Inflammatory macrophage treated with lipopolysaccharide for 1 hour (primary cell): ENCODE measurements at places on chromosomes 6 and 20.
A peak's percentile ranks its signal among the peaks of the same experiment; 100 is the strongest.

- no peak for DNase-seq
Observed at GRCh38 chr20:62595491-62595890, 46.8 kb upstream of the SLCO4A1 start.

DNA sequence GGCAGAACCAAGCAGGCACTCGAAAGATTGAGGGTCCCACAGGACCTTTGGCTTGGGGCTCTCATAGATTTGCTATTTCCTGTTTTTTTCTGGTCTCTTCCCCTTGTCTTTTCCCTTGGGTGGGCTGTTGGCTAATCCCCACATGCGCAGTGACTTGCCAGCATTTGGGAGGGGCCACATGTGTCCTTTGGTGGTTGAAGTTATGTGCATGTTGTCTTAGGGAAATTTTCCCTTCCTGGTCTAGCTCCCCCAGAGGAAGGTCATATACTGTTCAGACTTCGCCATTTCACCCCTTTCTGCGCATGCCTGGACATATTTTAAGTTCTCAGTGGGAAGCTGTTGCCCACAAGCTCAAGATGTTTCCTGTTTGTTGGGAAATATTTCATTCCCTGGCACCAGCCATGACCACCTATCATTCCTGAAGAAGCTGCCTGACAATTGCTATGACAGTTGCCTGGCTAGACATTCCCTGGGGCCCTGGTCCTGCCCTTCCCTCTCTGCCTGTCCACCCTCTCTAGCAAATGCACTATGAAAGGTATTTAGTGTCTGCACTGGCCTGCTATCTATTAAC is 156.2 kb upstream of the THBS2 start:
- no peak for DNase-seq

DNA sequence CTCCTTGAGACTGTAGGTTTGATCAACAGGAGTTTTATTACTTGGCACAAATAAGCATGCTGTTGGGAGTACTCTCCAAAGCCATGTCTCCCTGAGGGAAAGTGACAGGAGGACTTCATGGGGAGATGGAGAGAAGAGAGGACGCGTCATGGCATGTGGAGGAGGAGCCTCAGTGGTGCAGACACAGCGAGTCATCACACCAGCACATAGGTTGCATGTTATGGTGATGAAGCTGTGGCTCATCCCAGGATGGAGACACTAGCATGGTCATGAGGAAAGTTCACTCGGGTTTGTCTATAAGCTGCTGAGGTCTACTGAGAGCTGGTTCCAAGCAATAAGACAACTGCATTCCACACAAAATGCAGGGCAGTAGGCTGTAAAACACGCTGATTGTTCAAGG is 13.2 kb upstream of the SSTR4 start:
- DNase-seq = no peak

DNA sequence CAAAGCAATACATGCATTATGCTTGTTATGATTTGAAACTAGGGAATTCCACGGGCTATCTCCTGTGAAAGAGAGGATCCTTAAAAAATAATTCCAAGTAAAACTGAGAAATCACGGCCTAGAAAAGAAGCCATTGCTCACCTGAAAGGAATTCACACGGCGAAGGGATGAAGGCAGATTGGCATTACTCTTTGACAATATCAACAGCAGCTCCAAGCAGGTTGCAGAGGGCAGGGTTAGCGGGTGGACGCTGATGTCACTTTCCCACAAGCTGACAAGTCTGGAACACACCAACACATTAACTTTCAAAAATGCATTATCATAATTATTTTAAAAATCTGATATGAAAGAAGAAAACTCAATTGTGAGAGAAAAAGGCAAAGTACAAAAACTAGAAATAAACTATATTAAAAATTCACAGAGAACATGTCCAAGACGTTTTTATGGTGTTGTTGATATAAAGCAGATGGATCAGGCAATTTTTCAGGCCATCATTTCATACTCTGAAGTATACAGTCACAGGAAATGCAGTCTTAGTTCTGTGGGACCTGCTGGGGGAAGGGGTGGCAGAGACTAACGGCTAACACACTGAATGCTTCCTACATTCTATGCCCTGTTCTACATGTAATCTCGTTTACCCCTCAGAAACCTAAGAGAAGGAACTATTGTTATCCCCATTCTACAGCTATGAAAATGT is 108.3 kb downstream of the UBE3D start:
- no peak for DNase-seq

GRCh38 chr6:166958926-166959861 is 2.8 kb upstream of the RNASET2 start:
- DNase-seq = peak; percentile 79

GRCh38 chr6:43278524-43279078 is 19.5 kb upstream of the SLC22A7 start:
- DNase-seq = no peak

DNA sequence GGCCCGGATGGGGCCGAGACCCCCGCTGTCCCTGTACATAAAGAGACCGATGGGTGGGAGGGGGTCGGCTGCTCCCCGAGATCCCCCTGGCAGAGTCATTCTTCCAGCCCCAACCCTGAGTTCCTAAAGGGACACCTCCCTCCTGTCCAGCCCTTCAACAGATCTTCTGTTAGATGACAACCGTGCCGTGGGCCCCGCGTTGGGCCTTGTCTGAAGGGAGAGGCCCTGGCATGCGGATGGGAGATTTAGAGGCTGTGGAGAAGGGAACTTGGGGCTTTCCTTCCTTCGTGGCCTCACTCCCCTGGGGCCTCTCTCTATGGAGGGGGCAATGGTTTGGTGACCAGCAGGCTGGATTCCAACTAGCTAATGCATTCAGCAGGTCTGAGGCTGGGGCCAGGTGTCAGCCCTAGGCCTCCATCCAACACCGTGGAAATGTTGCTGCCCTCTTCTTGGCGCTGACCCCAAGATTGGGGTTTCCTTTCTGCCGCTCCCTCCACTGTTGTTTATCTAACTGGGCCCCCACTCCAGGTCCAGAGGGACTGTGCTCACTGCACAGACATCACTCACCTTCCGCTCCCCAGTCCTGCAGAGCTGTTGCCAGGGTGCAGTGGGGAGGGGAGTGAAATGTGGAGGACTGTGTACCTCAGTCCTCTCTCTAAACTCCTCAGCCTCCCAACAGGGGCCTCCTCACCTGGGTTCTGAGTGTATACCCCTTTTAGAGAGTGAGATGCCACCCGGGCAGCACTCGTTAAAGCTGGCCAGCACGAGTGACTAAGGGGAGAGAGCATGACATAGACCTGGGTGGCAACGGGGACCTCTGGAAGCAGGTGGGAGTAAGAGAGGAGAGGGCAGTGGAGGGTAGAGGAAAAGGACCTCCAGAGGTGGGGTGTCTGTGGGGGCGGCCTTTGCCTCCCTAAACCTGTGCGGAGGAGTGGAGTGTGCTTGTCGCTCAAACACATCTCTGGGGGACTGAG is 6.7 kb downstream of the TMEM151B start:
- no peak for DNase-seq

DNA sequence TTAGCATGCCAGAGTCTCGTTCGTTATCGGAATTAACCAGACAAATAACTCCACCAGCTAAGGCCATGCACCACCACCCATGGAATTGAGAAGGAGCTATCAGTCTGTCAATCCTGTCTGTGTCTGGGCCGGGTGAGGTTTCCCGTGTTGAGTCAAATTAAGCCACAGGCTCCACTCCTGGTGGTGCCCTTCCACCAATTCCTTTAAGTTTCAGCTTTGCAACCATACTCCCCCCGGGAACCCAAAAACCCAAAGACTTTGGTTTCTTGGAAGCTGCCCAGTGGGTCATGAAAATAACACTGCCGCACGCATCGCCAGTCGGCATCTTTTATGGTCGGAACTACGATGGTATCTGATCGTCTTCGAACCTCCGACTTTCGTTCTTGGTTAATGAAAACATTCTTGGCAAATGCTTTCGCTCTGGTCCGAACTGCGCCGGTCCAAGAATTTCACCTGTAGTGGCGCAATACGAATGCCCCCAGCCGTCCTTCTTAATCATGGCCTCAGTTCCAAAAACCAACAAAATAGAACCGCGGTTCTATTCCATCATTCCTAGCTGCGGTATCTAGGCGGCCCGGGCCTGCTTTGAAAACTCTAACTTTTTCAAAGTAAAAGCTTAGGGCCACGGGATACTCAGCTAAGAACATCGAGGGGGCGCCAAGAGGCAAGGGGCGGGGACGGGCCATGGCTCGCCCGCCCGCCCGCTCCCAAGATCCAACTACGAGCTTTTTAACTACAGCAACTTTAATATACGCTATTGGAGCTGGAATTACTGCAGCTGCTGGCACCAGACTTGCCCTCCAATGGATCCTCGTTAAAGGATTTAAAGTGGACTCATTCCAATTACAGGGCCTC is 1958.5 kb upstream of the DEFB115 start:
- no peak for DNase-seq
